ENCODE measurements at places on chromosomes 16 and 17. TPM values are rescaled to one million over a fixed set of nuclear protein-coding genes. Genes with fewer than 3 reads are reported as not detected.

DNA sequence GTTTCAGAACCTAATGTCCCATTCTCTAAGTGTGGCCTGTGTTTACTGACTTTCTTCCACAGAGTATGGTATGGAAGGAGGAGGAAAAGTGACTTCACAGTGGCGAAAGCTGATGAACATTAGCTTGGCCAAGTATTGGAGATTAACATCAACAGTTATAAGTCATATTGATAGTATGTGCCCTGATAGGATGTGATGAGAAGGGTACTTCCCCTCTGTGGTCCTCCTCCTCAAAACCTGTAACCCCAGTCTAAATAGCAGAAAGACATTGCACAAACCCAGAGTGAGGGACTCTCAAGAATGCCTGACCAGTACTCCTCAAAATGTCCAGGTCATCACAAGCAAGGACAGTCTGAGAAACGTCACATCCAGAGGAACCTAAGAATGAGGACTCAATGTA lies 73.1 kb downstream of the CLEC16A start:
- H3K4me3 ChIP-seq, result no peak overlapping the region
- DNase-seq, result no peak
- H3K27ac ChIP-seq, result no peak overlapping the region
- no peaks in the 10 kb centered on the region for H3K27me3 ChIP-seq
- peaks cover 20% of the 10 kb centered on the region for H3K4me1 ChIP-seq
- H3K36me3 ChIP-seq, result no peaks in the 10 kb centered on the region

GRCh38 chr17:43846963-43847371 lies at the start of gene CD300LG:
Gene CD300LG, plus strand, starts transcription at chr17:43847176. Its CDS starts 41 bp downstream, at chr17:43847217.
- no peaks in the 10 kb centered on the region for H3K4me1 ChIP-seq
- no peak within 1 kb of the TSS for H3K4me3 ChIP-seq
- H3K27me3 ChIP-seq, result no peaks in the 10 kb centered on the region
- peak within 1 kb of the TSS; percentile 74 for H3K27ac ChIP-seq
- no peaks in the 10 kb centered on the region for H3K36me3 ChIP-seq

Gene TMEM204
- 24.7 TPM for total RNA-seq

GRCh38 chr17:39700148-39700987 lies 504 bp downstream of the ERBB2 start:
- H3K27me3 ChIP-seq, result no peaks in the 10 kb centered on the region
- H3K4me3 ChIP-seq, result peak overlapping the region; percentile 76
- DNase-seq, result peak; percentile 93

Gene KRTAP2-3
- not detected for total RNA-seq

- no peak overlapping the region for H3K27ac ChIP-seq
- H3K27me3 ChIP-seq, result peaks cover 8% of the 10 kb centered on the region
- H3K4me1 ChIP-seq, result peaks cover 34% of the 10 kb centered on the region
- H3K36me3 ChIP-seq, result no peaks in the 10 kb centered on the region
- no peak overlapping the region for H3K4me3 ChIP-seq
Observed at GRCh38 chr17:48022901-48023300, 14.7 kb downstream of the COPZ2 start.

Gene CHAD
- total RNA-seq, result 0.37 TPM

GRCh38 chr16:57736419-57737351 lies 1.1 kb downstream of the KATNB1 start:
- peak overlapping the region; percentile 82 for H3K4me3 ChIP-seq
- H3K4me1 ChIP-seq, result peaks cover 8% of the 10 kb centered on the region
- H3K27ac ChIP-seq, result no peak overlapping the region
- no peaks in the 10 kb centered on the region for H3K27me3 ChIP-seq
- H3K36me3 ChIP-seq, result no peaks in the 10 kb centered on the region
- peak; percentile 71 for DNase-seq

GRCh38 chr17:2401426-2402221 lies 764 bp upstream of the MNT start:
- peak; percentile 100 for DNase-seq
- H3K4me3 ChIP-seq, result peak overlapping the region; percentile 25
- no peaks in the 10 kb centered on the region for H3K36me3 ChIP-seq

DNA sequence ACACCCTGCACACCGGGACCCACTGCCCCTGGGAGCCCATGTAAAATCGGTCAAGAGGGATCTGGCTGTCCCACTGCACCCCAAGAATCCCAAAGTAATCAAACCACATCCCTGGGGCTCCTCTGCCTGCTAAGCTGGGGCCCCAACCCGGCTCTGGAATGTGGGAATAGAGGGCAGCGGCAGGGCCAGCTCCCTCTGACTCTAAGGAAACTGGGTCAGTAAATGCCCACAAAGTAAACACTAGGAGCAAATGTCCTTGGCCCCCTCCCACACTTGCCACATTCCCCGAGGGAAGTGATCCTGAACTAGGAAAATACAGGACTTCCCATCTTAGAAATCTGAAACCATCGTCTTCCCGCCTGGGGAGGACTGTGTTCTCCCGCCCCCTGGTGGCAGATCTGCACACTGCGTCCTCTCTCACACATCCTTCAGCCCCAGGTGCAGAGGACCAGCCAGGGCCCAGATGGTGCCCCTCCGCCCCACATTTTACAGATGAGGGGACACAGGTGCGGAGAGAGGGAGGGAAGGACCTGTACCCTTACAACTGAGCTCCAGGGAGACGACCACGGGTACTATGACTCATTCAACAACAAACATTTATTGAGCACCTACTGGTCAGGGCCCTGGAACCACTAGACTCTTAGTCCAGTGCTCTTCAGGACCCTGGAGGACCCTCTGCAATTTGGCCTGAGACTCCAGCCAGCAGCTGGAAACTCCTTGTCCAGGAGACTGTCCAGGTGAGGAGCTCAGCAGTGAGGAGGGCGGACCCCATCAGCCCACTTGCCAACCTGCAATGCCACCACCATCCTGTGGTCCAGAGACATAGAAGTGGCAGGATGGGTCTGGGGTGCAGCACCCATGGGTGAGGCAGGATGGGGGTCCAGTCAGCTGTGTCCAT lies 10.1 kb downstream of the P3H4 start:
- no peaks in the 10 kb centered on the region for H3K27me3 ChIP-seq
- DNase-seq, result peak; percentile 85
- H3K4me1 ChIP-seq, result peaks cover 6% of the 10 kb centered on the region
- no peak overlapping the region for H3K4me3 ChIP-seq

DNA sequence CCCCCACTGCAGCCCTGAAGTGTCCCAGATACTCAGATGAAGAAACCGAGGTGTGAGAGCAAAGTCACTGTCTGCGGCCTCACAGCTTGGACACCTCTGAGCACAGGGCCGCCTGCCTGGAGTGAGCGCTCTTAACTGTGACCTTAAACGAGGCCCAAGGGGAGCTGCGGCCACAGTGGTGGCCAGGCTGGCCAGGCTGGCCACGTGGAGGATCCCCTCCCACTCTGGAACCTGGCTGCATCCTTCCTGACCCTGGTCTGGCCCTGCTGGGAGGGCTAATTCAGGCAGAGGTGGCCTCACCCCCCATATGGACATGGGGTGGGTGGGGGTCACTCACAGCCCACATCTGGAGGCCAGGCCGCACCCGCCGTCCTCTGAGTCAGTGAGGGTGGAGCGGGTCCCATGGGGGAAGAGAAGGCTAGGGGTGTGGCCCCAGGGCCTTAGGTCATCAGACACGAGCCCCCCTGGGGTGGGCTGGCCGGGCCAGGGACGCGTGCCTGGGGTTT lies 6.6 kb downstream of the VASN start:
- H3K36me3 ChIP-seq, result no peaks in the 10 kb centered on the region
- no peak for DNase-seq
- H3K4me3 ChIP-seq, result no peak overlapping the region
- H3K27me3 ChIP-seq, result no peaks in the 10 kb centered on the region
- H3K27ac ChIP-seq, result no peak overlapping the region

DNA sequence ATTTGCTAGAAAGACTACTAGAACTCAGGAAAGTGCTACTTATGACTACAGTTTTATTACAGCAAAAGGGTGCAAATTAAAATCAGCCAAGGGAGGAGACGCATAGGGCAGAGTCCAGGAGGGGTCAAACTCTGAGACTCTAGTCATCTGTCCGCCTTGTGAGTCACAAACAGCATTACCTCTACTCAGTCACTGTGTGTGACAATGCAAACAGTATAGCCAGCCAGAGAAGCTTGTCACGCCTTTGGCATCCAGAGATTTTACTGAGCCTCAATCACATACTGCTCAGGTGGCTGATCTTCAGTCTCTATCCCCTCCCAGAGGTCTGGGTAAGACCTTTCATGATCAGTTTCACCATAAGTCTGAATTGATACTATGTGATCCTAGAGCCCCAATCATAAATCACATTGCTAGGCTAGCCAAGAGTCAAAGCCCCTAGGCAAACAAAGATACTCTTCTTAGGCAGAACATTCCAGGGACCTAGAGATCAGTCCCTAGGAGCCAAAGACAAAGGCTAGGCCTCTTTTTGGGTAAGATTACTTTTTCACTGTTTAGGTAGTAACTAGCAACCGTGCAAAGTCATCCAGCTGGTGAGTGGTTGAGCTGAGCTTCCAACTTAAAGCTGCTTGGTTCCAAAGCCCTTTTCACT lies 48.8 kb upstream of the CLEC19A start:
- no peak for DNase-seq
- no peaks in the 10 kb centered on the region for H3K4me1 ChIP-seq
- no peak overlapping the region for H3K4me3 ChIP-seq
- H3K36me3 ChIP-seq, result no peaks in the 10 kb centered on the region
- no peaks in the 10 kb centered on the region for H3K27me3 ChIP-seq

GRCh38 chr16:9682320-9682719 lies 499.9 kb downstream of the GRIN2A start:
- H3K27ac ChIP-seq, result no peak overlapping the region
- DNase-seq, result no peak
- no peaks in the 10 kb centered on the region for H3K27me3 ChIP-seq
- no peaks in the 10 kb centered on the region for H3K4me1 ChIP-seq
- no peak overlapping the region for H3K4me3 ChIP-seq

DNA sequence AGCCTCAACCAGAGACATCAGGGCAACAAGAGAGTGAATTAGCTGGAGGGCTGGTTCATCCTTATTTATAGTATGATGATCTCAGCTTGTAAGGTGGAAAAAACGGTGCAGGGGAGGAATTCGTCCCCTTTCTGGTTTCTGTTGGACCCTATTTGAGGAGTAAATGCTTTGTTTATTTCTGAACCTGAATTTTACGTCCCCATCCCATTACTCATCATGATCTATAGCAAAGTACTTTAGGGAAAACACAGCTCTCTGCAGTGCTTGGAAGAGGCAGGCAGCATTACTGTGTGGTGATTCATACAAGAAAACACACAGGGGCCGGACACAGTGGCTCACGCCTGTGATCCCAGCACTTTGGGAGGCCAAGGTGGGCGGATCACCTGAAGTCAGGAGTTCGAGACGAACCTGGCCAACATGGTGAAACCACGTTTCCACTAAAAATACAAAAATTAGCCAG lies 8.0 kb upstream of the VAT1L start:
- H3K4me3 ChIP-seq, result no peak overlapping the region
- H3K4me1 ChIP-seq, result no peaks in the 10 kb centered on the region

Gene SLC13A5
- not detected for total RNA-seq

- no peak overlapping the region for H3K27ac ChIP-seq
- no peaks in the 10 kb centered on the region for H3K27me3 ChIP-seq
- peaks cover 3% of the 10 kb centered on the region for H3K4me1 ChIP-seq
- no peak for DNase-seq
- H3K4me3 ChIP-seq, result no peak overlapping the region
- H3K36me3 ChIP-seq, result peaks cover 5% of the 10 kb centered on the region
Observed at GRCh38 chr17:47982091-47982617, 11.2 kb downstream of the CDK5RAP3 start.

Gene UBN1
- 23.4 TPM for total RNA-seq

Gene TLCD2
- 16.1 TPM for total RNA-seq

Gene GOT2
- 29.4 TPM for total RNA-seq

DNA sequence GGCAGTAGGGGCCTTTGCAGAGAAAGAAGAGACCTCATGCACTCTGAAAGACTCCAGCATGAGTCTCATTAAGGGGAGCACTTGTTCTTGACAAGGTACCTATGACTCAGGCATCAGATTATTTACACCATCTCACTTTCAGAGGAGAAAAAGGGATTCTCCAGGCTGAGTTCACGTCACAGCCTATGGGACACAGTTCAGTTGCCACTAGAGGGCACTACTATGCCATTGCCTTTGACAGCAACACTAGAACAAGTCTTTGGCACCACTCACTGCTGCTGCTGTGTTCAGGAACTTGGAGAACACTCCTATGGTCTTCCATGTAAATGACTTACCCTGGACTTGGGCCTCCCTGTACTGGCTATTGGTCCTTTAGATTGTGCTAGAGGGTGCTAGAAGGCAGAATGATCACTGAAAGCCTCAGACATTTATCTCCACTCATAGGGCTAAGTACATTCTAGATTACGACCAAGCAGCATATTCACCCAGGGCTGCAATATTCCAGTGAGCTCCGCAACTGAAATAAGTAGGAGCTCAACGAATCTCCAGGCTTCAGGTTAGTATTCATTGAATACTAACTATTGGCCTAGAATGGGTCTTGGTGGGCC lies 225.1 kb upstream of the CA10 start:
- no peaks in the 10 kb centered on the region for H3K36me3 ChIP-seq
- no peak overlapping the region for H3K27ac ChIP-seq
- no peaks in the 10 kb centered on the region for H3K4me1 ChIP-seq
- no peaks in the 10 kb centered on the region for H3K27me3 ChIP-seq

Gene TBC1D3
- not detected for total RNA-seq

Gene HSD17B2
- total RNA-seq, result 2.7 TPM

- no peaks in the 10 kb centered on the region for H3K27me3 ChIP-seq
- DNase-seq, result no peak
- H3K27ac ChIP-seq, result no peak overlapping the region
- H3K4me1 ChIP-seq, result no peaks in the 10 kb centered on the region
Observed at GRCh38 chr17:54749157-54749556, 151.5 kb upstream of the TOM1L1 start.

Measured in lung (tissue), 17 donors.